Stimulated activated CD4-positive, alpha-beta T cell treated with anti-CD3 and anti-CD28 coated beads, Interleukin-1b, Interleukin-23, amount 100 ng/mL, for 1 hour (primary cell): ENCODE measurements at places on chromosomes 5 and 9.

DNA sequence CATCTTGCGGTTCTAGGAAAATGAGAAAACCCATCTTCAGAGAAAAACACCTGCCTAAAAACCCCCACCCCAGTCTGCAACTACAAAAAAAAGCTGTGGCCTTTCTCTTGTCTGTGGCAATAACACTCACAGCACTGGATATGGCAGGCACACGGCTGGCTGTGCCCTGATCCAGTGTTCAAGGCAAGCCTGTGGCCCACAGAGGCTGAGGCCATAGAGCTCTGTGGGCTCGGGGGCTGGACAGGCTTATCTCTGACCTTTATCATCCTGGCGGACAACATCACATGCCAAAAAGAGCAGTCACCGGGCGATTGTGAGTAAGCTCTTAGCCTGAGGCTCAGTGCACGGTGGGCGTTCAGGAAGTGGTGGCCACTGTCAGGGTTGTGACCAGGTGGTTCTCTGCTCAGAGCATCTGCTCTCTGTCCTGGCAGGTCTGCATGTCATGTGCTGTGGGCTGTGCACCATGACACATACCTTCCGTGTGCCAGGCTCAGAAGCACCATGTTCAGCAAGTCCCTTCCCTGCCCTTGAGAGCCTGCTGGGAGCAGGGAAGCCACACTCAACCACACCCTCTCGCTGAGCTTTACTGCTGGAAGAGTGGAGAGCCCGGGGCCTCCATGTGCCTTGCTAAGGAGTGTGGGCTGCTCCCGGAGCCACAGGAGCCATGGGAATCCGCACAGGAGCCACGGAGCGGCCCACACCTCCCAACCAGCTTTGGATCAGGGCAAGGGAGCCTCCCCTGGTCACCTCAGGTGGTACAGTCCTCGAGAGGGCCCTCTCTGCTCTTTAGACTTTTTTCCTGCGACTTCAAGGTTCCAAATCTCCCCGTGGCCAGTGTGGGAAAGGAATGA lies 34.6 kb upstream of the WDR38 start:
- DNase-seq: no peak

GRCh38 chr9:4727593-4727992 lies 13.4 kb downstream of the AK3 start:
- DNase-seq: no peak

DNA sequence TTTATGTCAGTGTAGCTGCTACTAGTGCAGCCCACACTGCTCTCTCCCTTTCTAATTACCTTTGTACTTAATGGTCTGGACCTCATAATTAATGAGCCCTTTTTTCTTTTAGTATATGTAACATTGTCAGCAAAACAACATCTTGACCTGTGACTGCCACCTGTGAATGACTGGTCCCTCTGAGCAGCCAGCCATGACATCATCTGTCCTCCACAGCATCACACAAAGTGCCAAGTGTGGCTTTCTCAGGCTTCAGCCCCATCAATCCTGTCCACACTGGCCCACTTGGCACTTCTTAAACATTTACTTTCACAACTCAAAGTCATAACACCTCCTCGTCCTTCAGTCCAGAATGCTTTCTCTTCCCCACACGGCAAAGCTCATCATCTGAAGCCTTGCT lies 104.7 kb downstream of the GPR21 start:
- DNase-seq: no peak

DNA sequence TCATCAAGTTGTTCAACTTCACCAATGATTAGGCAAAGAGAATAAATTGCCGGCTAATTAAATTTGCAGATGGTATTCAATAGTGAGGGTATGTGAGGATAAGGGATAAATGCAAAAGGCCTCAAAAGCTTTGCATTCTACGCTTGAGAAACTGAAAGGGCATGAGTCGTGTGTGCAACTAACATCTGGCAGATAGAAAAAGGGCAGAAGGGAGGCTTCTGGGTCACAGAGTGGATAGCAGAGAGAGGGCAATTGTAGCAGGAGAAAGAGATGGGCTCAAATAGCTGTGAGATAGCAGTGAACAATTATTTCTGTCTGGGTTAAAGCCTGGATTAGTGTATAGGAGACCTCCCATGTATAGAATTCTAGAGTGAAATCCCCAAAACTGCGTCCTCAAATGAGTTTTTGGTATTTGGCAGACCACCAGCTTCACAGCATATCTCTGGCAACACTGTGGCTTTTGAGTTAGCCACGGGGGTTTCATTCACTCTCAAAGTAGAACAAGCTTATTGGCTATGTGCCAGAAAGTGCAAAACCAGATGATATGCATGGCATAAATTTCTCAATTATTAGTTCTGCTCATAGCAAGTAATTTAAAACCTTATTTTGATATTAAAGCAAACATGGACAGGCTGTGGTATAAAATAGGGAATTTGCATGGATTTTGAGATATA lies 586.3 kb downstream of the BRINP1 start:
- DNase-seq: no peak

- no peak for DNase-seq
These were observed 305.5 kb downstream of the DMRT2 start for GRCh38 chr9:1355656-1356055.
